LHCN-M2 (cell line): ENCODE measurements at places on chromosomes 16 and 17. TPM values are rescaled to one million over a fixed set of nuclear protein-coding genes. Genes with fewer than 3 reads are reported as not detected.

DNA sequence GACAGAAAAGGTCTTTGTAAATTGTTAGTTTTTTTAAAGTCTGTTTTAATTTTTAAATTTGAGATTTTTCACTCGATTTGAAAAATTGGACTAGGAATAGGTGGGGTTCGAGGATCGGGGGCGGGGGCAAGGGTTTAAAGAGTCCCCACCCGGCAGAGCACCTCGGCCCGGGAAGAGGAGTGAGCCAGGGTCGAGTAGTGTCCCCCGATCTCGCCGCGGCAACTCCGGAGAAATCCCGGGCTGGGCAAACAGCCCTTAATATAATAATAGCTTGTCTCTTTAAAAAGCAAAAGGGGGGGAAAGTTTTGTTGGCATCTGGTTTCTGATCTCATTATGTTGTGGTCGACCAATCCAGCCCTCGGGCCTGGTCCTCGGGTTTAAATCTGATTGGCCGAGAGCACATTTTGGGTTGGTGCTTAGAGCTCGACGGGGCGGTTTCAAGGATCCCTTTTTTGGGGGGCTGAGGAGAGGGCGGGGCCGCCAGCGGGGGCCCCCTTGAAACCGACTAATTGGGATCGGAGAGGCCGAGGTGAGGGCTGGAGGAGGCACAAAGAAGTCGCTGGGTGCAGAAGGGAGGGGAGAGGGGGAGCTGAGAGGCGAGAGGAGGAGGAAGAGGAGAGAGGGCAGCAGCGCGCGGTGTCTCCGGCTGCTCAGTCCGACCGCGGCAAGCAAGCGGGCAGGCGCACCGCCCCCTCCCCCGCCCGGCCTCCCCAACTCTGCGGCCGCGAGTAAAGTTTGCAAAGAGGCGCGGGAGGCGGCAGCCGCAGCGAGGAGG, at the start of gene FZD2:
TSS of gene FZD2 (plus strand) at position 653 of the 775 bp plus-strand sequence. CDS start 205 bp downstream, outside the sequence.
- DNase-seq, result peak; percentile 99

GRCh38 chr16:77236063-77236511, 36.9 kb downstream of the SYCE1L start:
- DNase-seq, result peak; percentile 66

DNA sequence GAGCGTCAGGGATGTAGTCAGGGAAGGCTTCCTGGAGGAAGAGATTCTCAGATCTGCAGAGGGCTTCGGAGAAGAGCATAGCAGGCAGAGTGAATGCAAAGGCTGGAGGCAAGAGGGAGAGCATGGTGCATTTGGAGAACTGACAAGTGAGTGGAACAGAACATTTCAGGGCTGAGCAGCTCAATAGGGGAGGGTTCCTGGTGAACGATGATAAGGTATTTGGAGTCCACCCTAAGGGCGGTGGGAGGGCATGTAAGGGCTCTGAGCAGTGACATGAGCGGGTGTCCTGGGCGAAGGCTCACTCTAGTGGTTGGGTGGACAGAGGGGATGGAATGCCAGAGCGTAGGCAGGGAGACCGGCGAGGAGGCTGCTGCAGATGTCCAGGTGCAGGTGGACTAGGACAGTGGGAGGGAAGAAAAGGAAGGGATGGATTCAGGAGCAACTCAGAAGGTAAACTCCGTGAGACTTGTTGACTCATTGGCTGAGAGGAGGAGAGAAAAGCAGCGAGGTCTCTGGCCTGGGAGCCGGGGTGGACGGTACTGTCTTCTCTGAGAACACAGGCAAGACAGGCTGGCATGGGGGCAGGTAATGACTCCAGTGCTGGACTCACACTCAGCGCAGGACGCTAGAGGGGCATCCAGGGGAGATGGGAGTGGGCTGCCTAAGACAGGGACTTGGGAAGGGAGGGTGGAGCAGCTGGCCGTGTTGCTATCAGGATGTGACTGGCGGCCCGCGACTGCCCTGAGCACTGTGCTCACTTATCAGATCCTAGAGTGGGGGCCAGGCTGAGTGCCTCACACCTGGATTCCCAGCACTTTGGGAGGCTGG, 1.4 kb upstream of the PITPNA start:
- DNase-seq, result no peak

GRCh38 chr17:78748048-78748729, 33.9 kb downstream of the CYTH1 start:
- peak; percentile 41 for DNase-seq

DNA sequence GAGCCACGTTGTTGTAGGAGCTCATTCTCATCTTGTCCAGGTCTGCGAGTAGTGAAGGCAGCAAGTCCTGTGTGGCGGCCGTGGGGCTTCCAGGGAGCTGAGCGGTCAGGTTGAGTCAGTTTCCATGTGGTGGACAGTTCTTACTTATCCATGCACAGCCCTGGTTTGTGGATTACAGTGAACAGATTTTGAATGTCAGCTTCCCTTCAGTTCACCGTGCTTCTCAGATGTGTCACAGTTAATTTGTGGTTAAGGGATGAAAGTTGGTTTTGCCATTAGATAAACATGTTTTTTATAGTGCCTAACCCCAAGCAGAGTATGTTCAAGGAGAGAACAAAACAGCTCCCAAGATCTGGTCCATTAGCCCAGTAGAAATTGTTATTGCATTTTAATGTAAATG, 103.1 kb downstream of the RPTOR start:
- DNase-seq, result peak; percentile 96

- no peak for DNase-seq
Observed at GRCh38 chr16:10921536-10922327, 20.5 kb downstream of the DEXI start.

DNA sequence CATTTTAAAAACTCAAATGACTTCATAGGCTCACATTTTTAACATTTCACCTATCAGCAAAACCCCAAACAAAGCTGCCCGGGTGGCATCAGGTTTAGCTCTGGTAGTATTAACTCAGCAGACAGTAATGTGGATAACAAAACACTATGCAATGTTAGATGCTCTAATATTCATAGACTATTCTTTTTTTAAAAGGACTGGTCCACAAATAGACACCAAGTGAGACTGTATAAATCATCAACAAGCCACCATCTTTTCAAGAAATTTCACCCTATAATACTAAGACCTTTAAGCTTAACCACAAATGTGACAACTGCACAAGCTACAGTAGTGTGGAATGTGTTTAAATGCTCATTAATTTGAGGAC, 20.2 kb downstream of the SNN start:
- DNase-seq, result no peak

GRCh38 chr16:17692484-17692883, 221.7 kb upstream of the XYLT1 start:
- DNase-seq, result no peak

DNA sequence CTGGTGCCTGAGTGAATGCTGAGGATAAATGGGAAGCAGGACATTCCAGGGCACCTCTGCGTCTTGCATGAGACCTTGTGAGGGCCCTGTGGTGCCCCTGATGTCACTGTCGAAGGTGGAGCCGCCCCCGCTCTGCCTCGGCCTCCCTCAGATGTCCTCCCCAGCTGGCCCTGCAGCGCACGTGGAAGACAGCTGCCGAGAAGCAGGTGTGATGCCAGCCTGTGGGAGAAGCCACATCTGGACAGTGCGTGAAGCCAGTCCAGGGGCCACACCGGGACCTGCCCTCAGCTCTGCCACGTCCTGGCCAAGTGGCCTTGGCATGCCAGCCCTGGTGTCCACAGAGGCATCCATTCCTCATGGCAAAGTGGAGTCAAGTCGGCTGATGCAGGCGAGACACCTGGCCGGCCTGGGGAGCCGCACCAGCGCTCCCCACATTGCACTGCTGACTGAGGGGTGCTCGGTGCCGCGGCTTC, 21.6 kb upstream of the METRNL start:
- no peak for DNase-seq

DNA sequence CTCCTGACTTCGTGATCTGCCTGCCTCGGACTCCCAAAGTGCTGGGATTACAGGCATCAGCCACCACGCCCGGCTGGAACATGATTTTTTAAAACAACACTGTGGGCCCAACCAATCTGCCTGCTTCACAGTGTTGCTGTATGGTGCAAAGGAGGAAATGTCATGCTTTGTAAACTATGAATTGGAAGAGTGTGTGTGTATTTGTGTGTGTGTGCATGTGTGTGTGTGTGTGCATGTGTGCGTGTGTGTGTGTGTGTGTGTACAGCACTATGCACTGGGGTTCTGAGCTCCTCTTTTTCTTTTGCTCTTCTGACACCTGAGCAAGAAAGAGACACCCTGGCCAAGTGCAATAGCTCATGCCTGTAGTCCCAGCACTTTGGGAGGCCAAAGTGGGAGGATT, 14.5 kb upstream of the CNOT1 start:
- DNase-seq, result no peak

GRCh38 chr16:71476457-71477124, 12.5 kb downstream of the ZNF19 start:
- no peak for DNase-seq

GRCh38 chr16:9384141-9384540, 292.7 kb downstream of the HAPSTR1 start:
- DNase-seq, result no peak

- no peak for DNase-seq
Observed at GRCh38 chr16:9380221-9380620, 288.8 kb downstream of the HAPSTR1 start.

DNA sequence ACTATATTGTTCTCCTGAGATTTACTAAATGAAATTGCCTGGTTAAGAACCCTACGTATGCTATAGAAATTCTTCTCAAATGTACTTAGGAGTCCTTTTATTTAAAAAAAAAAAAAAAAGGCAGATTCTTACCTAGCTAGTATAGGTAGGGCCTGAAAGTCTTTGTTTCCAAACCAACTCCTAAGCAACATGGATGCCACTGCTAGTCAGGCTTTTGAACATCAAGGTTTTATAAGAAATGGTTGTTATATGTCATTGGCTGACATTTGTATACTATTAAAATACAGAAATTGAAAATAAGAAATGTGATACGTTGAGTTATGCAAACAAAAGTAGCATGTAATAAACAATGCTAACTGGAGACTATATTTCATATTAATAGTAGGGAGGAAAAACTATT, 1.2 kb downstream of the EVI2A start:
- peak; percentile 32 for DNase-seq

GRCh38 chr17:77099997-77100396, 40.8 kb upstream of the SEC14L1 start:
- no peak for DNase-seq

DNA sequence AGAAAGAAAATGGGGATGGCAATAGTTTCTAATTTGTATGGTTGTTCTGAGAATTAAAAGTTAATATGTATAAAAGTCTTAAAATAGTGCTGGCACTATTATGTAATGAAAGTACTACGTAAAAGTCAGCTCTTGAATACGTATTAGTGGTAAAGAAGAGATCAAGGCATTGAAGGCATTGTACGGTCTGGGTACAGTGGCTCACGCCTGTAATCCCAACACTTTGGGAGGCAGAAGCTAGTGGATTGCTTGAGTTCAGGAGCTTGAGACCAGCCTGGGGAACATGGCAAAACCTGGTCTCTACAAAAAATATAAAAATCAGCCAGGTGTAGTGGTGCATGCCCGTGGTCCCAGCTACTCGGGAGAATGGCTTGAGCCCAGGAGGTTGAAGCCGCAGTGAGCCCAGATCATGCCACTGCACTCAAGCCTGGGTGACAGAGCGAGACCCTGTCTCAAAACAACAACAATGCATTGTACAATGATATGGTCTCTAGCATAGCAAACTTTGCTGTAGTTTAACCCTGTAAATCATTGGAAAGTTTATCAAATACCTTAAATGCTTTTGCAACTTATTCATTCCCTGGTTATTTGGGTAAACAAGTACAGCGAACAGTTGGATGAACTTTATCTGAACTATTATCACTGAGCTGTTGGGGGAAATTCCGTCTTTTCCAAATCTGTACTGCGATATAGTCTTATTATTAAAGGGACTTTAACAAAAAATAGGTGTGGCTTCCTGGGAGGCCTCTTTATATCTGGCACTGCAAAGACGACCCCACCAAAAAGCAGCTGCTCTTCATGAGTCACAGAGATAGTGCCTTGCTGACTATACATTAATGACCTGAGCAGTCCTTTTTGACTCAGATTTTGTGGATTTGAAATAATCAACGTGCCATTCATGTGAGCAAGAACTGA, 73.6 kb downstream of the GPRC5B start:
- peak; percentile 91 for DNase-seq

GRCh38 chr16:68298312-68298711, 12.4 kb downstream of the SLC7A6OS start:
- no peak for DNase-seq

DNA sequence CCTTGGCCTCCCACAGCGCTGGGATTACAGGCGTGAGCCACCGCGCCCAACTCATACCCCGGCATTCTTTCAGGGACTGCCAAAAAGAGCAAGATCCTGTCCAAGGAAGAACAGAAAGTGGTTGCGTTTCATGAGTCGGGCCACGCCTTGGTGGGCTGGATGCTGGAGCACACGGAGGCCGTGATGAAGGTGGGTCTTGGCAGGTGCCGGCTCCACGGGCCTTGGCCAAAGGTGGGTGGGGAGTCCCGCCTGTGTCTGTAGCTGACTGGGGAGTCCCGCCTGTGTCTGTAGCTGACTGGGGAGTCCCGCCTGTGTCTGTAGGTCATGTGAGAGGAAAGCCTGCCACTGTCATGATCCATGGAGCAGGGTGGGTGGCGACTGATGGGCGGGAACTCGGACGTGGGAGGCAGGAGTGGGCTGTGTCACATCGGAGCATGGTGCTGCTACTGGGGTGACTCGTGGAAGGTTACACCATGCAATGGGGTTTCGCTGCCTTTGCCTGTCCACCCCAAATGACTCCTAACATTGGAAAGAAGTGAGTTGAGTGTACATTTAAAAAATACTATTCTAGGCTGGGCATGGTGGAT, 10.0 kb upstream of the RPL13 start:
- no peak for DNase-seq

GRCh38 chr16:87442581-87442966, 50.2 kb downstream of the ZCCHC14 start:
- no peak for DNase-seq

DNA sequence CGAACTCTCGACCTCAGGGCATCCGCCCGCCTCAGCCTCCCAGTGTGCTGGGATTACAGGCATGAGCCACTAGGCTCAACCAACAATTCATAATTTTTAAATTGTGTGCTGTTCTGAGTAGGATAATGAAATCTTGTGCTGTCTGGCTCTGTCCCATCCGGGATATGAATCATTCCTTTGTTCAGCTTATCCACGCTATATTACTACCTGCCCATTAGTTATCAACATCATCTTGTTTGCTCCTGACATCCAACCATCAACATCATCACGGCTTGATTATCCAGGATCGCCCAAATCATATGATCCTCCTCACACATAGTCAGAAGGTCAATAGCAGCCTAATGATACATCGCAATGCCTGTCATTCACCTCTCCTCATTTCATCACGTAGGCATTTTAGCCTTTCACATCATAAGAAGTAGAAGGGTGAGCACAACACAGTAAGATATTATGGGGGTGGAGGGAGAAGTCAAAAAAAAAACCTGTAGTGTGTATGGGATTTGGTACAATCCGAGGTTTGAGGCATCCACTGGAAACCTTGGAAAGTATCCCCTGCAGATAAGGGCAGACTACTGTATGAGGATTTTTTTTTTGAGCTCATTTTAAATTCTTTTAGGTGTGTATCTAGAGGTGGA, 77.0 kb upstream of the SIAH1 start:
- DNase-seq, result no peak

The LSM12 gene
- total RNA-seq, result 47.0 and 51.9 TPM in 2 replicates

The SMIM36 gene
- total RNA-seq, result not detected in 2 replicates

The CLDN7 gene
- not detected in 2 replicates for total RNA-seq

The HOXB1 gene
- not detected in 2 replicates for total RNA-seq

The KRTAP2-3 gene
- 0.80 and 3.4 TPM in 2 replicates for total RNA-seq

The CACNB1 gene
- total RNA-seq, result 3.8 and 4.0 TPM in 2 replicates

The B4GALNT2 gene
- total RNA-seq, result not detected in 2 replicates

The CACNG3 gene
- not detected in 2 replicates for total RNA-seq

The IL21R gene
- 5.6 and 10.8 TPM in 2 replicates for total RNA-seq

The NLGN2 gene
- total RNA-seq, result 7.6 and 8.3 TPM in 2 replicates

The KCTD11 gene
- total RNA-seq, result 8.3 and 9.0 TPM in 2 replicates
